ENCODE measurements at places on chromosomes 1 and 21. TPM values are rescaled to one million over a fixed set of nuclear protein-coding genes. Genes with fewer than 3 reads are reported as not detected.

Gene OR2L3
- not detected for total RNA-seq

Gene HPDL
- 26.8 TPM for total RNA-seq

Gene ROR1
- total RNA-seq = 0.09 TPM

Gene KRTAP6-1
- not detected for total RNA-seq

Gene PGLYRP4
- not detected for total RNA-seq

Gene RGS4
- not detected for total RNA-seq

Gene RHD
- not detected for total RNA-seq

Gene OR2T34
- total RNA-seq = not detected

Gene HAO2
- total RNA-seq = not detected

Gene AK5
- total RNA-seq = not detected

Gene OR10X1
- not detected for total RNA-seq

Gene TP73
- 2.4 TPM for total RNA-seq

Gene PLA2G2F
- total RNA-seq = not detected

Gene ATP8B2
- 44.0 TPM for total RNA-seq

Gene BCAR3
- 9.4 TPM for total RNA-seq

Gene SELL
- 64.9 TPM for total RNA-seq

Gene KCNT2
- total RNA-seq = not detected

Gene NMNAT2
- not detected for total RNA-seq

Gene DENND1B
- total RNA-seq = 18.2 TPM

Gene GPR37L1
- total RNA-seq = not detected

Gene S100A2
- total RNA-seq = 0.44 TPM

Gene LCE2B
- total RNA-seq = not detected

Gene THEM5
- not detected for total RNA-seq

Gene FAM72C
- total RNA-seq = 16.9 TPM

Gene S100A14
- total RNA-seq = not detected

Gene TRIM67
- total RNA-seq = not detected

Gene COL6A1
- 0.23 TPM for total RNA-seq

Gene RCC1
- total RNA-seq = 136 TPM

Gene PGBD2
- total RNA-seq = 6.7 TPM
